ENCODE measurements at places on chromosomes 2 and 18.

DNA sequence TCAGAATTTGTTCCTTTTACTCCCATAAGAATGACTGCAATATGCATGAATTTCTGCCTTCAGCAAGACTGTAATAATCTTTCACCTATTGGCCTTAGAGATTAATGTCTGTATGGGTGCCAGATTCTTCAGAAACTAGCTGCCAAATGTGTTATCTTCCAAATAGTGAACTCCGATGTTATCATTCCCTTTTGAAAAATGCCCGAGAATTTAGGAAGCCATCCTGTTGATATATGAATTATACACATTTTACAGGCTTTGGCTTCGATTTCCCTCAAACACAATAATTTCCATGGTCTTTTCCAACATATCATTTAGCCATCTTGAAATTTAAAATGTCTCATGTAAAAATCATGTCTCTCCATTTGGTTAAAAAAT is 101.5 kb downstream of the ZNF521 start:
- DNase-seq, result no peak

- no peak for DNase-seq
Observed at GRCh38 chr2:72015266-72015665, 132.4 kb downstream of the CYP26B1 start.

DNA sequence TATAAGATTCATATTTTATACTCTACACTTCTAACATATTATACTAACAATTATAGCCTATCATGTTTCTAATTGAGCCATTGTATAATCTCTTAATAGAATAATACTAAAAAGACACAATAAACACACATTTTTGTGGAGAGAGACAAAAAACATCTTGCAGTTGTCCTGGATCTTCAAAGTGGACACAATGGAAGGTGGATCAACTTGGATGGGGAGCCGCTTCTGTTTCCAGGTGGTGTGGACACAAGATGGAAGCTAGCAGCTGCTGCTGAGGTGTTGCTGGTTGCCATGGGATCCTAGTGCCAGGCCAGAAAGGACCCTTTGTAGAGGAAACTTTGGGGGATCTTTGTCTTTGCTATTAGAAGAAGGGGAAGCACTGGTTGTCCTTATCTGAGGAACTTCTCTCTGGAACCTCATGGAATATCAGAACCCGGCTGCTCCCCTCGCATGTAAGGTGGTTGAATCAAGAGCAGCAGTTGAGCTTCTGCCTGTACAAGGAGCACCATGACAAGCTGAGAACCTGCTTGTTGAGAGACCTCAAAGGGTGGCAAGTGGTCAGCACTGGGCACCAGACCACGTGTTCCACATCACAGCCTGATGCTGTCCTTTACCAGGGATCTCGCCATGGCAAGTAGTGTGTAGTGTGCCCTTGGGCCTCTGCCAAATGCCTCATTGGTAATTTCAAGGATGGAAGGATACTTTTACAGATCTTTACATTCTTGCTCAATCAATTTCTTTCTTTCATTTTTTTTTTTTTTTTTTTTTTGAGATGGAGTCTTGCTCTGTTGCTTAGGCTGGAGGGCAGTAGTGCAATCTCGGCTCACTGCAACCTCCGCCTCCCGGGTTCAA is 232.2 kb downstream of the MYCN start:
- DNase-seq, result no peak

DNA sequence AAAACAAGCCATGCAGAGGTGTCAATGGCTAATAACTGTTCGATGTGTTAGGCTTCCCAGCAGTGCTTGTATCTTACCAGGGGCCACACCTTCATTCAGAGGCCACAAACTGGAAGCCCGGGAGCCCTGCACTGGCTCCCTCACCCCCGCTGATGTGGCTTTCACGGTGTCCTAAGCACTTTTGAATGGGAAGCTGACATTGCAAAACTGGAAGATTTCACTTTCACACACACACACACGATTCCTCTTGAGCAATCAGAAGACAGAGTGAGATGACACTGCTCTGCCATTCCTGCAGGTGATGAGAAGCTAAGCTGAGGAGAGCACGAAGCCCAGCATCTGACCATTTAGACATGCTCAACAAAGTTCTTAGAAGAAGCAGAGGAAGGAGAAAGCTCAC is 8.6 kb upstream of the ZNF407 start:
- no peak for DNase-seq

- DNase-seq, result no peak
Observed at GRCh38 chr2:13779996-13780395, 852.5 kb upstream of the LRATD1 start.

GRCh38 chr2:237121321-237121720 is 35.6 kb downstream of the COPS8 start:
- DNase-seq, result peak; percentile 46

DNA sequence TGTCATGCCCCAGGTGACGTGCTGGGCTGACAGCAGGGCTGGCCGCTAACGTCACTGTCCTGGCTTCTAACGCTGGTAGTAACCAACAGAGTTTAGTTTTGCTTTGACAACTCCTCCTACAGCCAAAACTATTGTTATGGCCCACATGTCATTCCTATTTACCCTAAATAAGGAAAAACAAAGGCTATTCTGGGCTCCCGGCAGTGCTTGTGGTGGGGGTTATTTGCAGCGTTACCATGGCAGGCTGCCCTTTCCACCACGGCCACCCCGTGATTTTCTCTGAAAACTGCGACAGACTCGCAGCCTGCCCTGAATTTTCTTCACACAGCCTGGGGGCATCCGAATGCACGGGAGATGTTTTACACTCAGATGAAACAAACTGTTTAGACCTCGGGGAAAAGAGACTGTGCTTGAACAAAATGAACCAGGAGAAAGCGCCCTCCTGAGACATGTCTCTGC is 115.2 kb downstream of the FAM210A start:
- DNase-seq, result peak; percentile 44

DNA sequence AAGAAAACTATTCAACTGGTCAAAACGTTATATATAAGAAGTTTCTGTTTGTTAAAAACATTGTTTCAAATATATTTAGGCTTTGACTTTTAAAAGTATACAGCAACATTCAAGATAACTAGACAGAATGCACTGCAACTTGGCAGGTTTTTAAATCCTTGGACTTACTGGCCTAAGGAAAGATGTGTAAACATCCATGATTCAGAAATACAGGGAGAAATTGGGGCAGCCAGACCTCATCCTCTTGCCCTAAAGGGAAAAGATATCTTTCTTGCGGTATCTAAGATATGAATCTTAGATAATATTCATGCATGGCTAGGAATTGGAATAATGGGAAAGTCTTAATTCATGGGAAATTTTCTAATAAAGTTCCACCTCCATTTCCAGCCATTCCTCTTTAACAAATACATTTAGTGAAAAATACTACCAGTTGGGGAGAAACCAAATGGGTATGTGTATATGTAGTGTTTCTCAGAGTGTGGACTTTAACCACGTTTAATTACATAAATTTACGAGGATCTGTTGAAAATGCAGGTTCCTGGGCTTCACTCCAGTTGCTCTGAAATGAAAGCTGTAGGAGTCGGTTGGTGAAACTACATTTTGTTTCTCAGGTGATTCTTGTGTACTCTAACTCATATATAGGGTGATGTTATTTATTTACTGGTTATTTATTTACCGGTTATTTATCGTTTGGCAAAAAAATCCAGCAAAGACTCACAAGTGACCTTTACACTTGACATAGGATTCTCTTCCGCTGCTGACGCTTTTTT is 587 bp upstream of the TANK start:
- no peak for DNase-seq

DNA sequence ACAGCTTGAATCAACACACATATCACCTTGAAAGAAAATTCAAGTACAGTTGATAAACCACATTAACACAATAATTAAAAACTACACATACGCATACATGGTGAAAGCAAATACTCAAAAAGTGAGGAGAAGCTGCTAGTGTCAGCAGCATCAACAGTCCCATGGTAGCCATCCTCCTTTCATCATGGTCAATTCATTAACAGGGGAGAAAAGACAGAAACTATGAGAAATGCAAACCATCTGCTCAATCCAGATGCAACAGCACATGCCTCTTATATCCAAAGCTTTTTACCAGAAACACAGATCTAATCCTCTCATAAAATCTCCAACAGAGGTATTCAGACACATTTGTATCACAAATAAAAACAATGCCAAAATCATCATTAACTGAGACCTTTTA is 81.9 kb upstream of the CHRNA1 start:
- peak; percentile 29 for DNase-seq

GRCh38 chr2:101087638-101088037 is 63.5 kb downstream of the TBC1D8 start:
- DNase-seq, result no peak

- DNase-seq, result peak; percentile 61
Observed at GRCh38 chr2:172811027-172811426, 75.4 kb downstream of the RAPGEF4 start.

DNA sequence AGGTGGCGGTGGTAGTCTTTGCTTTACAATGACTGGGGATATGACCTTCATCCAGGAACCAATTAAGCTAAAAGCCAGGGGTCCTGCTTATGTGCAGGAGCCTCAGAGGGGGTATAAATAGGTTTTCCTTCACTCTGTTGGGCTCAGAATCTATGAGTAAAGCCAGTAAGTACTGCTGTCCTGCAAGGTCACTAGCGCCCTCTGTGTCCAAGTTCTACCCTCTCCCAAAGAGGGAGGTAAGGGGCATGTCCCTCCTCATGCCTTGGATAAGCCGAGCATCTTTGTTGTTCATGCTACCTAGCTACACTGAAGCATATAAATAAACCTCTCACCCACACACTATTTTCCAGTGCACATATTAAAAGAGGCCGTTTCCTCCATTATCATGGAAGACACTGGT is 79.4 kb downstream of the SPRED2 start:
- DNase-seq, result no peak

- no peak for DNase-seq
Observed at GRCh38 chr2:119723784-119724467, 35.8 kb upstream of the PTPN4 start.

GRCh38 chr2:1137264-1137663 is 186.6 kb downstream of the SNTG2 start:
- no peak for DNase-seq

- peak; percentile 53 for DNase-seq
Observed at GRCh38 chr2:238963161-238963970, 115.5 kb downstream of the TWIST2 start.

- no peak for DNase-seq
Observed at GRCh38 chr2:39234754-39235153, 9.0 kb downstream of the CDKL4 start.

DNA sequence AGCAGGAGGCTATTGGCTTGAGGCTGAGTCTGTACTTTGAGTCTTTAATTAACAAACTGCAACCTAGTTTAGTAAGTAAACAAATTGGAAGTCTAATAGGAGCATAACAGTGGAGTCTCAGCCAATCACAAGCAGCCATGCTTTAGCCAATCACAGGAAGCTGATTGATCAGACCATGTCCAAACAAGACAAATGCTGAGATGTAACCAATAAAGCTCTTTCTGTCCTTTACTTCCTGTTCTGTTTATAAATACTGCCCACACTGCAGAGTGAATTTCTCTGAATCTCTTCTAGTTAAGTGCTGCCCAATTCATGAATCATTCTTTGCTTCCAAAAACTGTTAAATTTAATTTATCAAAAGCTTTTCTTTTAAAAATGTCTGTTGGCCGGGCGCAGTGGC is 146.6 kb upstream of the DLX2 start:
- DNase-seq, result peak; percentile 64

DNA sequence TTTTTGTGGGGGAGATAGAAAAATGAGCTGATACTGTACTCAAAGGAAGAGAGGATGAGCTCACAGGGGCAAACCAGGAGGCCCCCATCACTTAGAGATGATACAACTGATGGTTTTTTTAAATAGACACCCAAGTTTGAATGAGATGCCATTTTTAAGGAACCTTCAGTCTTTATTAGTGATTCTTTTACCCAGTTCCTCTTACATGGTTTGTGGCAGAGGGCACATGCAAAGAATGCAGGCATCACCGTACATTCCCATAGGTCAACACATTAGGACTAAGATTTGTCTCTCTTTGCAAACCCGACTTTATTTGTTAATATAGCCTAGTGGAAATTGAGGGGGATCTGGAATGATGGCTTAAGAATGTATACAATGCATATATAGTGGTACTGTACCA is 250.9 kb downstream of the ASXL3 start:
- no peak for DNase-seq

GRCh38 chr2:27042985-27043634 is 8.4 kb upstream of the AGBL5 start:
- DNase-seq, result no peak

DNA sequence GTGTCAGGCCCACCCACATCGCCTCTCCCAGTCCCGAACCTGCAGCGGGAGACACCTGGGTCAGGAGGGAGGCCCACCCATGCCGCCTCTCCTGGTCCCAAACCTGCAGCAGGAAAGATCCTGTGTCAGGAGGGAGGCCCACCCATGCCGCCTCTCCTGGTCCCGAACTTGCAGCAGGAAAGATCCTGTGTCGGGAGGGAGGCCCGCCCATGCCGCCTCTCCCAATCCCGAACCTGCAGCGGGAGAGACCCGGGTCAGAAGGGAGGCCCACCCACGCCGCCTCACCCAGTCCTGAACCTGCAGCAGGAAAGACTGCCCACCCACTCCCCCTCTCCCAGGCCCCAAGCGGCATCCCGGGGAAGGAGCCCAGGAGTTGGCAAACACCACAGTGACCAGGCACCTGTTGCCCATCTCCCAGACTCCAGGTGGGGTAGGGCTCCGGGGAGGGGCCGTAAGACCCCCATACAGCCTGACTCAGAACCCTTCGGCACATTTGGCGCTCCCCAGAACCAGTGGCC is 7.8 kb downstream of the SLC66A2 start:
- DNase-seq, result no peak

DNA sequence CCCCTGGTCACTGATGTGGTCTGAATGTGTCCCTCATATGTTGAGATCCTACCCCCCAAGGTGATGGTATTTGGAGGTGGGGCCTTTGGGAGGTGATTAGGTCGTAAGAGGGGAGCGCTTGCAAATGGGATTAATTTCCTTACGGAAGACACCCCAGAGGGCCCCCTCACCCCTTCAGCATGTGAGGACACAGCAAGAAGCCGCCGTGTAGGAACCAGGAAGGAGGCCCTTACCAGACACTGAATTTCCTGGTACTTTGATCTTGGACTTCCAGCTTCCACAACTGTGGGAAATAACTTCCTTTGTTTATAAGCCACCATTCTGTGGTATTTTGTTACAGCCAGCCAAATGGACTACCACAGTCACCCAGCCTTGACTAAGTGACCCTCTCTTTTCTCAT is 35.9 kb downstream of the NCK2 start:
- no peak for DNase-seq

DNA sequence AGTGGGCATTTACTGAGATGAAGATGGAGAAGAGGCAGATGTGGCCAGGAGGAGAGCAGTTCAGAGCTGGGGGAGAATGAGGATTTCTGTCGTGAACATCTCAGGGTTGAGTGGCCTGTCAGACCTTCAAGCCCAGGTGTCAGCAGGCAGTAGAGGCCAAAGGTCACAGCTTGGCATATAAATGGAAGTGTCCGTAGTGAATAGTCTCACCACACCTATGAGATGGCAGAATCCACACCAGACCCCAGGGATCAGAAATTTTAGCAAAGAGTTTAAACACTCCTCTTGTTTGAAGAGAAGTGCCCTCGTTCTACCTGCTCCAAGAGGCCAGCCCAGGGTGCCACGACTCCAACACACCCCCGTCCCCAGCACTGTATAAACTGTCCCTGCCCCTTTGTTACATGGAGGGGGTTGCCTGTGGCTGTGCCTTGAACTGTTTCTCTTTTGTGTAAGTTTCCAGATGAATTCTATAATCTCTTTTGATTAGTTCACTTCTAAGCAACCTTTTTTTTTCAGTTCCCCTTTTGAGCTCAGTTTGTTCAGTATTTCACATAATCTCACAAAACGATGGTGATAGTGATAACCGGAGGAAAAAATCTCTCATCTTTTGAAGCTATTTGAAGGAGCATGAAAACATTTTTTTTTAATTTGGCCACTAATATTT is 69.0 kb upstream of the TTC39C start:
- no peak for DNase-seq

- peak; percentile 58 for DNase-seq
Observed at GRCh38 chr2:195407783-195408182, 249.2 kb upstream of the SLC39A10 start.
